ENCODE measurements at places on chromosomes 16 and 17.
A peak's percentile ranks its signal among the peaks of the same experiment; 100 is the strongest.

DNA sequence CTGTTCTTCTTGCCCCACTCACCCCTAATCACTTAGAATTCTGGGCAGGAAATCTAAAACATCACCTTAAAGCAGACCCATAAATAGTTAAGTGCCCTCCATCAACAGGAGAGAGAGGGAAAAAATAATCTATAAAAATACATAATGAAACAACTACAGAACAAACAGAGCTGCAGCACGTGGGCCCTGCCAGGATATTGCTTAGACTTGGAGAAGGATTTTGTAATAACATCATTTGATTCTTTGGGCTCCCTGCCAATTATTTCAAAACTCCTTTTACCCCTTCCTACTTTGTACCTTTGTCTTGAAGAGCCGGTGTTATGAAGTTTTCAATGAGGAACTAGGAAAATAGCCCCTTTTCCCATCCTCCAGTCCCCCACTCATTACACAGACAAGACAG lies 130.6 kb upstream of the TOX3 start:
- no peak for DNase-seq

DNA sequence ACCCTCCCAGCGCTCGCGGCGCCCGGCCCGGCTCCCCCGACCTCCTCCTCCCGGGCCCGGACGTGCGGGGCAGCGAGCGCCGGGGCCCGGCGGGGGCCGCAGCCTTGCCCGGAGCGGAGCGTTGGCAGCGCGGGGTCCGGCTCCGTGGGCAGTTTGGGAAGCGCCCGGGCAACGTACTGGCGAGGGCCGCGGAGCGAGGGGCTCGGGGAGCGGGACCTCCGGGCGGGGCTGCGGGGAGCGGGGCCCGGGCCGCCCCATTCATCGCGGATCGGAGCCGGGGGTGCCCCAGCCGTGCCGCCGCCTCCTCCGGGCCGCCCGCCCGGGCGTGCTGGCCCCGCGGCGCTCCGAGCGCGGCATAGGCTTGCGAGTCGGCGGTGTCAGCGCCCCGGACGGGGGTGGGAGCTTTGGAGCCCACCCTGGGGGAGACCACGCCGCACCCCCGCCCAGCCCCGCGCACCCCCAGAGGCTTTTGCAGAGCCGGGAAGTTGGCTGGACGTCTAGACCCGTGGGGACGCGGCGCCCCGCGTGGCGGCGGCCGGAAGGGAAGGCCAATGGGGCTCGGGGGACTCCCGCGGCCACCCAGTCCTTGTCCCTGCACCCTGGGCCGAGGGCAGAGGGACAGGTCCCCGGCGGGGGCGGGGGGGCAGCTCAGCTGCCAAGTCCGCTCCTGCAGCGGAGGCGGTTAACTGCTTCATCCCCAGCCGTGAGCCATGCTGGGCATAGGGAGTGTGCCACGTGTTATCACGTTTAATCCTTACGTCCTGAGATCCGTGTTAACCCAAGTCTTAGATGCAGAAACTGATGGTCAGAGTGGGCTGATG lies 852 bp downstream of the ZNF469 start:
- no peak for DNase-seq

DNA sequence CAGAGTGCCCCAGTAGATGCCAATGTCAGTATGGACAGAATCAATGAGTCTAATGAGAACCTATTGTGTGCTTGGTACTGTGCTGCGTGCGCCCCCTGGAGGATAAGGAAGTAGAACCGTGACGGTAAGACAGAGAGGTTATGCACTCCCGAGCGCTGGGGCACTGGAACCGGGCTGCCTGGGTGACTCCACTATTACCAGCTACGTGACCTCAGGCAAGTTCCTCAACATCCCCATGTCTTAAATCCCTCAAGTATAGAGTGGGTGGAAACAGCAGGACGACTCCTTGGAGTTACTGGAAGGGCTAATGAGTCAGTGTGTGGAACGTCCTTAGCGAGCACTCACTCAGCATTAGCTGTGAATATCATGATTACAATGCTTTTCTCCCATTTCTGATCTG lies 16.2 kb downstream of the CHST4 start:
- peak; percentile 30 for DNase-seq

DNA sequence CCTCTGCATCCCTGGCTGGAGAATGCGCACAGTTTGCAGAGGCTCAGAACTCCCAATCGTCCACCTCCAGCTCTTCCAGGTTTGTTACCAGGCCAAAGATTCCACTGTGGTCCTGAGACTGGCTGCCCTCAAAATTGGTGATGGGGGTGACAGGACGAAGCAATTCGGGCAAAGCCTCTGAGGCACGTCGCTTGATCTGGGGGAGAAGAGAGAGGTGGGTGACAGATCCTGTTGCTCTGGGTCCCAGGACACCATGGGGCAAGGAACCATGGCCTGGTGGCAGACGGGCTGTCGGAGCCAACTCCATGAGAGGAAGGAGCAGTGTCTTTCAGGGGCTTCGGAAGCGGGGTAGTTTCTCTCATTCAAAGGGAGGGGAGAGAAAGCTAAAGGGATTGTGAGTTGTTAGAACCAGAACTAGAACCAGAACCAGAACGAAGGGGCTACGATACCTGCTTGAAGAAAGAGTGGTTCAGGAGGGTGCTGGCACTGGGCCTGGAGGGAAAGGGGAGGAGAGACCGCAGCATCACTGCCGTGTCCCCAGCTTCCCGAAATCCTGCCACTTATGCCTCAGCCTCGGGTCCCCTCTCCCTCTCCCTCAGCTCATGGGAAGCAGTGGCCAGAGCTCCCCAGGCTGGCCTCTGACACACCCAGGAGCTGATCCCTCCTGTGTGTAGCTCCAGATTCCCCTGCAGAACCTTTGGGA lies 3.8 kb upstream of the LIMD2 start:
- DNase-seq = no peak

- no peak for DNase-seq
Observed at GRCh38 chr17:2336852-2337543, at the start of gene SGSM2. Gene SGSM2 (plus strand): TSS chr17:2337501. CDS start chr17:2337689, 188 bp downstream.

GRCh38 chr16:9251026-9251425 lies 159.6 kb downstream of the HAPSTR1 start:
- DNase-seq = no peak

GRCh38 chr16:67457611-67458010 lies 23.3 kb downstream of the ATP6V0D1 start:
- no peak for DNase-seq

DNA sequence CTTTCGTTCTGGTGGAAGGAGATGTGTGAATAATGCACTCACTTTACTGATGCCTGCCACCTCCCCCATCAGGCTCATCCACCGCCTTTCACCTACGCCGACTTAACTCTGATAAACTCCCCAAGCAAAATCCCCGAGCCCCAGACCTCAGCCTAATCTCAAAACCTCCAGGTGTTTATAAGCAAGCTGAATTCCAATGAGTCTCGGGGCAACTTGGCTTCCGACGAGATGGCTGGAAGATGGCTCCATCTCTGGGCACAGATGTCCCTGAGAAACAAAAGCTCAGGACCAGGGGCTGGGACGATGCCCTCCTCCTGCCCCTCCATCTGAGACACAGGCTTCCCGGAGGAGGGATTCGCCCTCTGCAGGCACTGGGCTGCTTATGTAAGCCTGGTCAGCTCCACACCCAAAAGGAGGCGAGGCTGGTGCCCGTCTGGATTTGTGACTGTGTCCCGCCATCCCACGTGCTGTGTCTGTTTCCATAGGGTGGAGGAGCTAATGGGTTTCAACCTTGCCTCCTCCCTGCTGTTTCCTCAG lies 386.4 kb upstream of the TNRC6C start:
- no peak for DNase-seq

- DNase-seq = peak; percentile 57
Observed at GRCh38 chr16:24070851-24071250, 185.3 kb upstream of the CACNG3 start.

GRCh38 chr17:8405499-8406016 lies 7.9 kb upstream of the RNF222 start:
- DNase-seq = no peak

GRCh38 chr17:901191-901950 lies 78.2 kb downstream of the NXN start:
- no peak for DNase-seq

- DNase-seq = no peak
Observed at GRCh38 chr17:71496552-71496951, 624.3 kb upstream of the SOX9 start.

DNA sequence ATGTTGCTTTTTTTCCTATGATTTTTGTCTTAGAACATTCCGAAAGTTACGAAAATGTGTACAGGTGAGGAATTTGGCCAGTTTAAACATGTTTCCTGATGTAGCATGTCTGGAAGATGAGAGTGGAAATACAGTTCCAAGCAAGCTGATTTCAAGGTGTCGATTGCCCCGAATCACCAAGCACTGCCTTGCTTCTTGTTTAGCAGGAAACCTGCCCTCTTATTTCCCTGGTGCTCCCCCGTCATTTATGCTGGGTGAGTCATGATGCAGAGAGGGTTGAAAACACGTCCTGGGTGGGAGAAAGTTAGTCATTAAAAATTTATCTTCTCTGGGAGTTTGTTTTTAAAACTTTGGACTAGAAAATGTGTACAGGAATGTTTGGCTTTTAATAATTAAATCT lies 608.6 kb upstream of the EEF2KMT start:
- DNase-seq = no peak

DNA sequence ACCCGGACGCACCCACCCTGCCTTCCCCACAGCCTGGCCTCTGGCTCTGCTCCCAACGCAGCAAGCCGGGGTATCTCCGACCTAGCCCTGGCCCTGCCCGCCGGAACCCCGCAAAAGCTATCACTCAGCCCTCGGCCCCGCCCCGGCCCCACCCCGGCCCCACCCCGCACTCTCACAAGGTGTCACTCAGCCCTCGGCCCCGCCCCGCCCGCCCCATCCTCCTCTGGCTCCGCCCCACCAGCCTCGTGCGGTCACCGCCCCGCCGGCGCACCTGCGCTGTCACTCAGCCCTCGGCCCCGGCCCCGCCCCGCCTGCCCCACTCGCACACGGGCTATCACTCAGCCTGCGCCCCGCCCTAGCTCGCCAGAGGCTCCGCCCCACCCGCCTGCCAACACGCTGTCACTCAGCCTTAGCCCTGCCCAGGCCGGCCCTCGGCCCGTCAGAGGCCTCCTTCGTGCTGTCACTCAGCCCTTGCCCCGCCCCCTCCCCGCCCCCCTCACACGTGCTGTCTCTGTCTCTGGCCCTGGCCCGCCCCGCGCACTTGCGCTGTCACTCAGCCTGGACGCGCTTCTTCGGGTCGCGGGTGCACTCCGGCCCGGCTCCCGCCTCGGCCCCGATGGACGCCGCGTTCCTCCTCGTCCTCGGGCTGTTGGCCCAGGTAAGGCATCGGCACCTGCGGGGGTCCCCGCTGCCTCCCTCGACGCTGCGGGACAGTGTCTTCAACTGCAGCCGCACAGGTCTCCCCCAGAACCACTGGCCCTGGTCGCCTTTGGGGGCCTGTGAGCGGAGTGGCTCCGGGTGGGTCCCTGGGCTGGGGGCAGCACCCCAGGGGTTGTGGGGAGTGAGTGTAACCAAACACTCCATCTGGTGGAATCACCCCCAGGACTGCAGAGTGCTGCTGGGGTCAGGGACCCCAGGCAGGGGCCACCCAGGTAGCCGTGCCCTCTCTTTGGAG lies at the start of gene CDH15:
TSS of gene CDH15 (plus strand) at position 533 of the 955 bp plus-strand sequence. CDS start at position 617, 84 bp downstream.
- peak; percentile 92 for DNase-seq

DNA sequence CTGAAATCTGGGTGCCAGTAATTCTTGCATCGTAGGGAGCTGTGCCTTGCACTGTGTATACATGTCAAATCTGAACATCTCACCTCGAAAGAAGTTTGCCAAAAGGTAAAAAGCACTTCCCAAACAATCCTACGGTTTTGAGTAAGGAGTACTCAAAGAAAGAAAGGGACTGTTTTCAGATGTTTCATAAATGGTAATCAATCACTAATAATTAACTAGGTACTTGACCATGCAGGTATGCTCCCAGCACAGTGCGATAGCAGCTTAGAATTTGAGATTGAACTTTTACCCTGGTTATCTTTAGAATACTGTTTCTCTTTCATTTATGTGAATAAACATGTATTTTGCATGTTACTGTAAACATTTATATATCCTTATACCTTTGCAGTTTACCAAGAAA lies 39.0 kb downstream of the PRKCA start:
- DNase-seq = no peak

GRCh38 chr17:27746881-27747280 lies 53.4 kb downstream of the NOS2 start:
- no peak for DNase-seq

- DNase-seq = peak; percentile 91
Observed at GRCh38 chr16:3152277-3152990, 17.6 kb downstream of the ZNF213 start.

DNA sequence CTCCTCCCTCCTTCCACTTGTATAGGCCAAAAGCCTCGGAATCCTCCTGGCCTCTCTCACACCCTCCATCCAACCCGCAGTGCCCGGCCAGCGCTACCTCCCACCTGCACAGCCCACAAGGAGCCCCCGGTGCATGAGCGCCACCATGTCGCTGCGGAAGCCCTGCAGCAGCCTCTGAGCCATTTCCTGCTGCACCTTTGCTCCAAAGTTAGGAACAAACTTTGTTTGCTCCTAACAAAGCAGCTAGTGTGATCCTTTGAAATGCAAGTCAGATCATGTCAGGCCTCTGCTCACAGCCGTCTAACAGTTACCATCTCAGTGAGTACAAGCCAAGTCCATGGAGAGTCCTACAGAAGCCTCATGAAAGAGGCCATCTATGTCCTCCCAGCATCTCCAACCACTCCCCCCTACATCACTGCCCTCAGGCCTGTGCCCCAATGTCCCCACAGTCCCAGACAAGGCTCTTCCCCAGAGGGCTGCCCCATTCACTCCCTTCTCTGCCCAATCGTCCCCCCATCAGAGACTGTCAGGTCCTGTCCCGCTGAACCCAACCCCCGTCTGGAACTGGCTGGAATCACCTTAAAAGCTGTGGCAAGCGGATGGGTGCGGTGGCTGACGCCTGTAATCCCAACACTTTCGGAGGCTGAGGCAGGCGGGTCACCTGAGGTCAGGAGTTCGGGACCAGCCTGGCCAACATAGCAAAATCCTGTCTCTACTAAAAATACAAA lies 7.5 kb downstream of the DCAKD start:
- DNase-seq = no peak

Measured in MV-4-11 (cell line).